NCI-H2227 treated with DMSO at 0.1 percent for 48 hours (cell line): ENCODE measurements at places on chromosomes 4 and X.
A peak's percentile ranks its signal among the peaks of the same experiment; 100 is the strongest.

DNA sequence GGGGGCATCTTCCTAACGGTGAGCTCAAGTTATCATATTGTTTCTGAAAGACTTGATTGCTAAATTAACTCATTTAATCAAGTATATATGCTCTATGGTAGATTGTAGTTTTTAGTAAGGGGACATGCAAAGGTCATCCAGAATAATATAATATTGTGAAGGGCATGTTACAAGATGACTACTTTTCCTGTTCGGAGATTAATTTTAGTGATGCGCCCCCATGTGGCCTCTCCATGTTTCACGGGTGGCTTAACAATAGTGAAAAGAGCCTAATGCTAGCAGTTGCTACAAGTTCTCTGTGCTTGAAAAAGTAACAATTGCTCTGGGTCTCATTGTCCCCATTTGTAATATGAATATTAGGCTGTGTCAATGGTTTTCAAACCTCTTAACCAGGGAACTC, 12.2 kb downstream of the SMPX start:
- DNase-seq: peak; percentile 17

DNA sequence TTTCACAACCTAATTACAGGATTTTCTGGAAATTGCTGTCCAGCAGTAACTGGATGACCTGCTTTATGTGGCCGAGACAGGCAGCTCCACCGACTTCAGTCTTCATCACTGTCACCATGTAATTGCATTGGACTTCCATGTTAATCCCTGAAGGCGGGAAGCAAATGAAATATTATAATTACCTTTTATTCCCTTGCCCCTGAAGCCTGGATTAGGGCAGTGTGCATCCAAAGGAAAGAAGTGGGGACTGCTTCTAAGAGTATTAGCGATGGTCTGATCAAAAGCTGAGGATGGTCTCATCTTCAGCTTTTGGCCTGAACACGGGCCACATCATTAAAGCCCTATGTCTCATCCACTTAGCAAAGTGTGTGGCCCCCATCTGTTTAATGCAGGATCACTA, 311.6 kb upstream of the GALNT7 start:
- DNase-seq: no peak

GRCh38 chrX:130171446-130172126, at the start of gene RAB33A:
TSS of gene RAB33A (plus strand) at chrX:130171962. CDS start at chrX:130172063, 101 bp downstream.
- peak; percentile 40 for DNase-seq

DNA sequence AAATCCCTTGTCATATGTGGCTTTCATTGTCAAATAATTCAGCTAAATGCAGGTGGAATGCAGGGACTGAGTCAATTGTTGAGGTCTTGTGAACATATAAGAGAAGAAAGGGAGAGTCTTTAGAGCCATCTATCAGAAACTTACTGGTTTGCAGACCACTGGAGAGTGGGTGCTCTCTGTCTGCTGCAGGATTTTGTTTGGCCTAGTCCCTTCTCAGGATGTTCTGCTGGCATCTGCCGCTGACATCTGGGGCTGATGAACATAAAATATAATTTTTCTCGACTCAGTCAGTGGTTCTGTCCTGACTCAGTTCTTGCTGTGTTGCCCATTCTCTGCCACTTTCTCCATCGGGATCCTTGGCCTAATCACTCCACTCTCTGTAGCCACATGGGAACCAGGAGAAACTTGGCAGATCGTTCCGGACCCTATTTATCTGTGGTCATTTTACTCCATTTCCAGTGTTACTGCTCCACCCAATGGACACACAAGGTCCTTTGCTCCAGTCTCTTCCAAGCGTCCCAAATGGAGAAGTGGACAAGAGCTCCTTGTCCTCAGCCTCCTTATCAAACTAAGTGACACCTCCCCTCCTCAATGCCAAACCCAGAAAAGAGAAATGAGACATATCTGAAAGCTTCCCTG, 436.2 kb downstream of the FAT4 start:
- DNase-seq: no peak

GRCh38 chrX:96692890-96693289, 8.2 kb downstream of the DIAPH2 start:
- no peak for DNase-seq

GRCh38 chrX:47574076-47574546, 8.1 kb upstream of the TIMP1 start:
- no peak for DNase-seq
